ACHN (cell line): ENCODE measurements at places on chromosomes 7 and 10.

DNA sequence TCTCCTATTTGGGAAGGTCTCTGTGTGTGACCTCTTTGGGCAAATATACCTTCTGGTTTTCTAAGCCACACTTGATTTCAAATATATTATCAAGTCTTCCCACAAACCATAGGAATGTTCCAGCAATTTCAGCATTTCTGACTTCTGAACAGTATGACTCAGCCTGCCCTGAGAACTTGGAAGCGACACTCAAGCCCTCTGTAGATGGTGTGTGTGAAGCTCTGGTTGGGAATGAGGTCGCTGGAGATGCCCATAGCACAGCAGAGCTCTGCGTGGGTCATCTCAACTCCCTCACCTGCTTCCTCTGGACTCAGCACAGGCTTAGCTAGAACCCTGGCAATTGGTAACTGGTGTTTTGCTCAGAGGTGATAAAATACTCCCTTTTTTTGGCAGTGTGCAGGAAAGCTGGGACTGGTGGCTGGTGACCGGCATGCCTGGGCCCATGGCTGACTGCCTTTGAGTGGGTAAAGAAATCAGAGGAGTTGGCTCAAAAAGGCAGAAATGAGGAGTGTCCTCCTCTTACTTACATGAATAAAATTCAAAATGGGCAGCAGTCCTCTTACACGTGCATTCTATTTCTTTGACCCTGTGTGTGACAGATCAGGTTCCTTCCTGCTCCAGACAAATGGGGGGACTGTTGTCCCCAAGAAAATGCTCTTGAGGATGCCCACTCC lies 87.5 kb upstream of the NRP1 start:
- peak; percentile 69 for DNase-seq

DNA sequence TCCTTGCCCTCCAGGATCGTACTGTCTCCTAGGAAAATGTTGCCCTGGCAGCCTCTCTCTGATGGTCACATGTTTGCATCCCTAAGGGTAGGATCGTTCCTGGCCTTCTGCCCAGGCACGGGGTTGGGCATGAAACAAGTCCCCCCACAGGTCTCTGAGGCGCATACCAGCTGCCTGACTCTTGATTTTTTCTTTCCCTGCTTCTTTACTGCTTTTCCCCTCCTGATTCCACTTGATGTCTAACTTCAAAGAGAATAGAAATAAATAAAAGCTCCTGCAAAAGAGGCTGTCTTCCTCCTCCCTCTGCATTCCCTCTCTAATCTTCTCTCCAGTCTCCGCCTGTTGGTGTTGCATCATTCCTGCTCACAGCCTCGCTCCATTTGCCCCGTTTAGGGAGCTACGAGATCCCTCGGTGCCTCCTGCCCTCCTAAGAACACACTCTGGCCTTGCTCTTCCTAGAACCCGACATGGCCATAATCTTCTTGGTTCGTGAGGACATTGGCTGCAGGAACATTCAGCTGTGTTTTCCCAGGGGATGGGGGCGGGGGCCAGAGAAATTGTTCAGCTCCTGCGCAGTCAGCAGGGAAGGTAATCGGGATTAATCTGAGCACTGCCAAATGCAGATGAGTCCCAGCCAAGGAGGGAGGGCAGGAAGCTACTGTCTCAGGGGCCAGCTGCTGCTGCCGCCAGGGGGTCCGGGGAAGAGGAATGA lies 26.0 kb downstream of the LEP start:
- peak; percentile 36 for DNase-seq

DNA sequence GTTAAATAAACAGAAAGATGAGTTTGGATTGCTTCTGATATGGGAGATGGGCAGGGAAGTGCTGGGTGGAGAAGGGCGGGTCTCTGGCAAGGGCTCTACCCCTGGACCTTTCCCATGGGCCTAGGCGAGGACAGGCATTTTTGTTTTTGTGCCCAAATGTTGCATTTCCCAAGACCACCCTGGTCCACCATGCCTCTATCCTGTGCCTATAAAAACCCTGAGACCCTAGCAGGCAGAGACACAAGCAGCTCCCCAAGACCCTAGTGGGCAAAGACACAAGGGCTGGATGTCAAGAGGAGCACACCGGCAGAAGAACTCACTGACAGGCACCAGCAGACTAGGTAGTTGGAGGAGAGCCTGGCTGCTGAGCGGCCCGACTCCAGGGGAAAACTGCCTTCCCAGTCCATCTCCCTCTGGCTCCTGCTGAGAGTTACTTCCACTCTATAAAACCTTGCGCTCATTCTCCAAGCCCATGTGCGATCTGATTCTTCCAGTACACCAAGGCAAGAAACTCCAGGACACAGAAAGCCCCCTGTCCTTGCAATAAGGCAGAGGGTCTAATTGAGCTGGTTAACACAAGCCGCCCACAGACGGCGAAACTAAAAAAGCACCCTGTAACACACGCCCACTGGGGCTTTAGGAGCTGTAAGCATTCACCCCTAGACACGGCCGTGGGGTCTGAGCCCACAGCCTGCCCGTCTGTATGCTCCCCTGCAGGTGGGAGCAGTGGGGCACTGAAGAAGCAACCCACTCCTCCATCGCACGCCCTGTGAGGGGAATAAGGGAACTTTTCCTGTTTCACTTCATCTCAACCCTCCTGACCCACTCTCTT lies 291.4 kb downstream of the PTPRN2 start:
- DNase-seq = no peak

DNA sequence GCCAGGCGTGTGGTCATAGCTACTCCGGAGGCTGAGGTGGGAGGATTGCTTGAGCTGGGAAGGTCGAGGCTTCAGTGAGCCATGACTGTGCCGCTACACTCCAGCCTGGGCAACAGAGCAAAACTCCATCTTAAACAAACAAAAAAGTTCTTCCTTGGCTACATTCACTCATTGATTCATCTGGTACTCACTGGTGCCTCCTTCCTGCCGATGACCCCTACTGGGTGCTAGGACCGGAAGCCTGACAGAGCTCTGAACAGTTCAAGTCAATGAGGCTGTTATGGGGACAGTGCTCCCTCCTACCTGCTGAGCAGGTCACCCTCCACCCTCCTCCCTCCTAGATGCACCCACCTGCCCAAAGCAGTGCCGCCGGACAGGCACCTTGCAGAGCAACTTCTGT lies 4.9 kb downstream of the PCOLCE start:
- DNase-seq = no peak

GRCh38 chr7:136184719-136185118 lies 207.6 kb upstream of the MTPN start:
- no peak for DNase-seq

DNA sequence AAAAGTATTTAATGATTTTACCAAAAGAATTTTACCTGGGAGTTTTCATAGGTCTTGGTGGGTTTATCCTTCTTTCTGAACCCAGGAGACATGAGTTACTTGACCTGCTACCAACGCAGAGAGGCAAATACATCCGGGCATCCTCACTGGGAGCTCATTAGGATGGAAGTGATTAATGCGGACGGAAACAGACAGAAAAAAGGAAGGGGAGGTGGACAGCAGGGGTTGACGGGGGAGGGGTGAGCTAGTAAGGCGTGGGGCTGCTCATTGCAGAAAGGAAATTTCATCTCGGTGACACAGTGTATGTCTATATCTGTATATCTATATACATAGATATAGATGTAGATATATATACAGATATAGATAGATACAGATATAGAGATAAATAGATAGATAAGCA lies 408.2 kb upstream of the ADARB2 start:
- no peak for DNase-seq
